ENCODE measurements at places on chromosomes 3 and 15.

GRCh38 chr15:78316283-78317083, 17.1 kb upstream of the SKIC8 start:
- no peak for DNase-seq

- DNase-seq = no peak
Observed at GRCh38 chr15:68349151-68349550, 71.6 kb downstream of the FEM1B start.

- DNase-seq = no peak
Observed at GRCh38 chr3:135382621-135383020, 582.9 kb upstream of the PPP2R3A start.

- DNase-seq = peak; percentile 76
Observed at GRCh38 chr3:156509189-156510174, 45.4 kb downstream of the SSR3 start.

- DNase-seq = peak; percentile 89
Observed at GRCh38 chr3:141680620-141681389, 57.3 kb upstream of the RNF7 start.

- peak; percentile 78 for DNase-seq
Observed at GRCh38 chr3:124565013-124565412, 165.2 kb upstream of the UMPS start.

GRCh38 chr3:184311633-184312032, 2.8 kb upstream of the EIF4G1 start:
- DNase-seq = no peak

- peak; percentile 38 for DNase-seq
Observed at GRCh38 chr3:125055331-125055912, 375 bp downstream of the HEG1 start.

- no peak for DNase-seq
Observed at GRCh38 chr15:51669381-51669780, 11.9 kb upstream of the SCG3 start.

DNA sequence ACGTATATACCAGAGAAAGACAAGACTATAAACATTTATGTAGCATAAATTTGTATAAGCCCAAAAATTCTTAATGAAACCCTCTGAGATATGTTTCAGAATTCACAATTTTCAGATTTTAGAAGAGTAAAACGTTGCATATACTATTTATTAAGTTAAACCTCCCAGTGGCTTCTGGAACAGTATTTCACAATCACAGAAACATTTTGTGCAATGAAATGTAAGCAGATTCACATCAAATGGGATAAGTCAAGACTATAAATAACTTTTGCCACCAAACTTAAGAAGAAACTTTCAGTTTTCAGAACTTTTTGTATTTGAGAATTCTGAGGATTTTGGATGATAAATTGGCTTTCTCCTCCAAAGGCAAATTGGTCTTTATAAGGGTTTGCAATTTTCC, 9.2 kb downstream of the SLTM start:
- no peak for DNase-seq

DNA sequence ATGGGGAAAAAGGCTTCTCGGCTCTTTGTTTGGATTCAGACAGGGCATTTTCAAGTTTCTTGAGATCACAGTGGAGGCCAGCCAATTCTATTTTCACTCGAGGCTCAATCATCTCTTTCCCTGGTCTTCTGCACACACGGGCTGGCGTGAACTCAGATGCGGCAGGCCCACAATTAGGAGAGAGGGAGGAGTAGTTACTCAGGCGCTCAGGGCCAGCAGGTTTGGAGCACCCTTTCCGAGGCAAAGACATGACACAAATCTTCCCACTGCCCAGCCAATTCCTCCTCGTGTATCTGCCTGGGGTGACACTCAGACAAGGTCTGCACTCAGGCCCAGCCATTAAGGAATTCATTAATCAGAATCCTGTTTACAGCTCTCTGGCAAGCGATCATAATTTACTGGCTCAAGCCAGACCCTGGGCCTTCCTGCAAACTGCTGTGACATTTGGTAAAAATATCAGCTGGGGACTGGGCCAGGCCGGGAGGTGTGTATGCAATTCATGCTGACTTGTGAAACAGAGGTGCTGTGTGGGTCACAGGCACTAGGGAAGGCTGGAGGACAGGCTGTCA, 68.1 kb upstream of the TLE3 start:
- DNase-seq = no peak

DNA sequence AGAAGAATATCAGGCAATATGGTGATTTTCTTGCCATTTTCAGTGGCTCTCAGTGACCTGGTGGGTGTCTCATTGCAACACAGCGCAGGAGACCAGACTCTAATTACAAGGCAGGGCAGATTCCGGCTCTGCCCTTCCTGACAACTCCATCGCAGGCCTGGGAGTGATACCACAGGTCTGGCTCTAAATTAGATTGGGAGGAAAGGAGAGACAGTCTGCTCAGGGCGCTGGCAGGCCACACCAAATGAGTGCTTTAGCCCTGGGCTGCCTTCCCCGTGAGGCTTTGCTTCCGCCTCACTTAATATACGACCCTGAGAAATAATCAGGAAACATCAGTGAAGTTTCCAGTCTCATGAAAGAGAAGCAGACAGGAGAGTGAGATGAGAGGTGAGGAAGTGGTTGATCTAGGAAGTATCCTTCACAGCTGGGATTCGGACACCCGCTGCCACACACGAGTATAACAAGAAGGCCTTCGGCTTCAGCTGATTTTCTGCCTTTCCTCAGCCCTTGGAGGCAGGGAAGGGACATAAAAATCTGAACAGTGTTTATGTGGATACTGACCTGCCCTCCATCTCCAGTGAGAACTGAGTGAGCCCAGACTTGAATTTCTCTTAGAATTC, 73.7 kb upstream of the PROK2 start:
- no peak for DNase-seq

- DNase-seq = no peak
Observed at GRCh38 chr15:68022061-68022460, 32.1 kb upstream of the PIAS1 start.

DNA sequence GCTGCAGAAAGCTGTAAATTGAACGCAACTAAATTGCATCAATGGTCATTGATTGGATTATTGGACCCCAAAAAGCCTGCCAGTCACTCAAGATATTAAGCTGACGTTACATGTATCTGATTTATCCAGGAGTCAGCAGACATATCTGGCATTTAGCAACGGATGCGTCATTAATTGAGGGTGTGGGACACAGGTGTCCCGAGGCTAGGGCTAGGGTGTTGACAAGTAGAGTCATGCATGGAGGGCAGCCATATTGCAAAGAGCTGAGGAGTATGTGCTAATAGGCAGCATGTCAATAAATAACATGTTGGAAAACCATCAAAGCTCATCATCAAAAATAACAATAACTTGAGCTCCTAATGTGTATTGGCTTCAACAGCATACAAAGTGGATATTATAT, 234.5 kb upstream of the GOLGA6L4 start:
- no peak for DNase-seq

GRCh38 chr3:138296639-138297038, 33.0 kb downstream of the NME9 start:
- DNase-seq = no peak

- DNase-seq = no peak
Observed at GRCh38 chr3:122940628-122941086, 86.9 kb downstream of the SEMA5B start.

DNA sequence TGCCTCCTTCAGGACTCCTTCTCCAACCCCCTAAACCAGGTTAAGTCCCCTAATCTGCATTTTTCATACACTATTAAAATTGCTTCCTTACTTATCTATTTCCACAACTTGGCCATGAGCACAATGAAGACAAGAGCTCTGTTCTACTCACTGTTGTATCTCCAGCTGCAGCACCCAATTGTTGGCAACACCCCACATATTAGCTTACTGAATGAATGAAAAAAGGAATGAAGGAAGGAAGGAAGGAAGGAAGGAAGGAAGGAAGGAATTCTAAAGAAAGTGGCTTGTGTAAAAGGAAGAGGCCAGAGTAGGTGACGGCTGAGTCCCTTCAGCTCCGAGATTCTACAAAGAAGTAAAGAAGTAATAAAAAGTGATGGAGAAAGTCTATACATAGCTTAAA, 444.7 kb downstream of the ERC2 start:
- DNase-seq = no peak

DNA sequence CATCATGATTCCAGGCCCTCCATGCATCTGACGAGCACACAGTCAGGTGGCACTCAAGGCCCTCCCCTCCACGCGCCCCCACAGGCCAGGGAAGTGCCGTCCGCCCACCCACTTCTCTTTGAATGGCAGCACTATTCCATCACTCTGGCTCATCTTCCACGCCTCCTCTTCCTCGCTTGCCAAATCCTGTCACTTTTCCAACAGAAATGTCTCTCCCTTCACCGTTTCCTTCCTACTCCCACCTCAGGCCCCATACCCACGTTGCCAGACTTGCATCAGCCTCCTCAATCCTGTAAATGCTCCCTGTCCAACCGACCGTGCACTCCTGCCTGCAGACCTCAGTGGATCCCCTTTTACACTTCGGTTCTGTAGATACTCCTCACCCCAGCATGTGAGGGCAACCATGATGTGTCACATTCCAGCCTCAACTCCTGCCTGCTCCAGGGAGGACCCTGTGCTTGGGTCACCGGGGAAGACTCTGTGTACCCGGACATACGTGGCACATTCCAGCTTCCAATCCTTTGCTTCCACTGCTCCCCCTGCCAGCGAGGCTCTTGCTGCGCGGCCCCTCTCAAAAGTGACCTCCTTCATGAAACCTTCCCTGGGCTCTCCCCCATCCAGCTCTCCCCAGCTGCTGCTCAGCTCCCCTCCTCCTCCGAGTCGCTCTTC, 29.6 kb downstream of the ADCY5 start:
- DNase-seq = no peak

DNA sequence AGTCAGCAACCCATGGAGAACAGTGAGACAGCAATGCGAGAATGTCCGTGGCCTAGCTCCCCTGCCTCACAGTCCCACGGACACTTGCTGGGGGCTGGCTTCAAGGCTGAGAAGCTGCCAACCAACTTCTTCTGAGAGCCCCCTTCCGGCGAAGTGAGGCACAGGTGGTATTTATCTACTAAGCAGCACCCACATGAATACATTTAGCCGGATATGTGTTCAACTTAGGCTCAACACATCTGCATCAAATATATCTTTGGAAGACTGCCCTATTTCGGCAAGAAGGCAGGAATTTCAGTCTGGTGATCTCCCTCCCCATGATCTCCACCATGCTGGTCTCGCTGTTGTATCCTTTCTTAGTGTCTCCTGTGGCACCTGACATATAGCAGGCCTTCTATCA, 340.9 kb upstream of the NR2E3 start:
- no peak for DNase-seq

GRCh38 chr15:99130765-99131440, 26.0 kb downstream of the SYNM start:
- DNase-seq = no peak

- peak; percentile 27 for DNase-seq
Observed at GRCh38 chr3:155131104-155131503, 51.0 kb downstream of the MME start.

DNA sequence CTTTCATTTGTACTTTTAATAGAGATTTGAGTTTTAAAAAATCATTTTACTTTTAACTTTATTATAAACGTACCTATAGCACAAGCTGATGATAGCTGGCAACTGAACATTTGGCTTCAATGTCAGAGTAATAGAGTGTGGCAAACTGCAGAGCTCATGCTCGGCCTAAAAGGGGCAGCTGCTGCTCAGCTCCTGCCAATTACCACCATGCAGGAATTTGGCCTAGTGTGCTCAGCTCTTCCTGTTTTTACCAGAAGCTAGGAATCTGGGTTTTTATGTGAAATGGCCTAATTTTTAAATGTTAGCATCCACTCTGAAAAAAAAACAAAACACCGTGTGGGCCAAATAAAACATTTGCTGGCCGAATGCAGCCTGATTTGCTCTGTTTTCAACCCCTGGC, 1.8 kb downstream of the IFT122 start:
- DNase-seq = peak; percentile 42

GRCh38 chr3:183907911-183908331, 23.2 kb upstream of the PARL start:
- no peak for DNase-seq

- peak; percentile 82 for DNase-seq
Observed at GRCh38 chr3:129305592-129306091, 27.0 kb downstream of the HMCES start.

- no peak for DNase-seq
Observed at GRCh38 chr3:152621967-152622810, 212.7 kb upstream of the P2RY1 start.

DNA sequence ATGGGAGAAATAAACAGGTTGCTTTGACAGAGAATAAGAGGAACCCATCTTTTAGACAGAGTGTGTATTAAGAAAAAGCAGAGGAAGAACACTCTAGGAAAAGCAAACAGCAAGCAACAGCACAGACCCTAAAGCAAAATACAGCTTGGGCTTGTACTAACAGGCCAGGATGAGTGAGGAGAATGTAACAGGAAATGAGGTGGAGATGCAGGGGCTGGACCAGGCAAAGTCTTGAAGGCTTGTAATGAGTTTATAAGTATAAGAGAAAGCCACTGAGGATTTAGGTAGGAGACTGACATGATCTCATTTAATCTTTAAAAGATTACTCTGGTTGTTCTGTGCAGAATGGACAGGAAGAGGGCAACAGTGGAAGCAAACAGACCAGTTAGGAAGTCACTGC, 4.9 kb downstream of the UBR1 start:
- DNase-seq = no peak

- no peak for DNase-seq
Observed at GRCh38 chr3:133933097-133934024, 37.7 kb upstream of the RAB6B start.

GRCh38 chr3:175342196-175342595, 483.1 kb downstream of the NAALADL2 start:
- DNase-seq = no peak

- DNase-seq = peak; percentile 50
Observed at GRCh38 chr3:57949785-57950615, 58.2 kb upstream of the FLNB start.

DNA sequence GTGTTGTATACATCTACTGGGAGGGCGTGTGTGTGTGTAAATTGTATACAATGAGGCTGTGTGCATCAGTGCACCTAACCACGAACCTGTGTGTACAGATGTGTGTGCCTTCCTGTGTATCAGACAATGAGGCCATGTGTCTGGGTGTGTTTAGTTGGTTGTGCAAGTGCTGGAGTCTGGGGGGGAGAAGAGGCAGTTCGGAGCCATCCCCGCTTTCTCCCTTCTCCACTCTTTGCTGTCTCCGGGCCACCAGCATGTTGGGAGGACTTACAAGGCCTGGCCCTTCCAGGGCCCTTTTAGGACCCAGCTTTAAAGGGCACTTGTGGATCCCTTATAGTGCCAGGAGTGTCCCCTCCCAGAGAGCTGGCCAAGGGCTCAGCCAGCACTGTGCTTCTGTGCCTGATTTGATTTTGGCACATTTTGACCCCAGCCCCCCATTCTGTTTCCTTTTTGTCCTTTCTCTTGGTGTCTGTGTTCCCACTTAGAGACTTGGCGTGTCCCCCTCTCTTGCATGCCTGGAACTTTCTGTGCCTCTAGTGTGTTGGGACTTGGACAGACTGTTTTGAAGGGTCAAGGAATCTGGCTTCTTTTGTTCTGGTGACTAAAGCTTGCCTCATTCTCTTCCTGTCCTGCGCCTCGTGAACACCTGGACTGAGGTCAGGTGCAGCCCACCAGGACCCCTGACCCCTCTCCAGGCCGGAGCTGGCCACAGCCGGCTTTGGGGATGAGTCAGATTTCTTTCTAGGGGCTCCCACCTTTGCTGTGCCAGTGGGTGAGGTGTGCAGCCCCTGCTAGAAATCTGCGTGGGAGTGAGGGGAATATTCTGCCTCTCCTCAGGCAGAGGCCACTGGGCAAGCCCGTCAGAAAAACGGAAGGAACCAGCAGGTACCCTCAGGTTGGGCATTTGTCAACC, 1.5 kb downstream of the CTDSPL start:
- peak; percentile 14 for DNase-seq

All from ELR (cell line).